Activated CD8-positive, alpha-beta memory T cell treated with anti-CD3 and anti-CD28 coated beads for 1 hour (primary cell): ENCODE measurements at places on chromosomes 13 and 19.

DNA sequence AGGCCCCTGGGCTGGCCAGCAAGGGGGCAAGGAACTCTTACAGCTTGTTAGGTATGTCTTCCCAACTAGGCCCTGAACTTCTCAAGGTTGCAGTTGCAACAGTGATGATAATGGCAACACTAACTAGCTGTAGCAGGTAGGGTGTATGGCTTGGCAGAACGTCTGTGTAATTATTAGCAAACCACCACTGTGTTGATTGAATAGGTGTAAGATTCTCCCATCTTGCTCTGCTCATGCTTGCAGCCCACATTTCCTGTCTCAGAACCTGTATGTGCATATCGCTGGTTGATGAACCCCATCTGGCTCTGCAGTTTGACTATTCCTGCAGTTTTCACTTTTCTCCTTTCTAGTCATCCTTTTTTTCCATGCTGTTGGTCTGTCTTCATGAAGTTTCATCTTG lies 178.8 kb downstream of the KATNAL1 start:
- DNase-seq, result no peak

- DNase-seq, result no peak
These were observed 71.6 kb downstream of the SHISA2 start for GRCh38 chr13:25980255-25980654.

- DNase-seq, result no peak
These were observed 230.7 kb upstream of the PRR20A start for GRCh38 chr13:56909896-56910600.

- DNase-seq, result peak; percentile 21
These were observed 6.5 kb upstream of the HSD17B14 start for GRCh38 chr19:48842789-48843162.

GRCh38 chr19:54659300-54659699 lies 3.5 kb upstream of the LILRB4 start:
- no peak for DNase-seq

DNA sequence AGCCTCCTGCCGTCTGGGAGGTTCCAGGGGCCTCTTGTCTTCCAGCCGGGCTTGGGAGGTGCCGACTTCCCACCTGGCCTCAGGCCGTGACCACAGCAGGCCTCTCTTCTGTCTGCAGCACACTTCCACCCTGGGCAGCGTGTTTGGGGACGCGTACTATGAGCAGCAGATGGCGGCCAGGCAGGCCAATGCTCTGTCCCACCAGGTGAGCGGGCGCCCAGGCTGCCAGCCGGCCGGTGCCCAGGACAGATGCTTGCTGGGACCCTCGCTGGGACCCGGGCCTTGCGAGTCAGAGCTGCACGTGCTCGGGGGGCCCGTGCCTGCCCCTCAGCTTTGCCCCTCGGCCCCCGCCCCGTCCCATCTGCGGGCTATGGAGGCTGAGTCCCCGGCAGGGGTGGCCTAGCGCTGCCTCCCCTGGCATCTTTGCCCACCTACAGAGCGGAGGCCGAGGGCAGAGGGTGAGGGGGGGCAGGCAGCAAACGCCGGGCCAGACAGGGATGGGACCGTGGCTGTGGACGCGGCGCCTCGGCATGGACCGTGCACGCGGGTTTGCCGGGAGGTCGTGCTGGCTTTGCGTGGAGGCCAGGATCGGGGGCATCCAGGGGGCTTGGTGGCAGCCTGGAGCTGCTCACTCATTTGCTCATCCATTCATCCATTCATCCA lies 16.2 kb downstream of the COMP start:
- no peak for DNase-seq

GRCh38 chr19:53388904-53389303 lies 6.0 kb upstream of the ZNF765 start:
- no peak for DNase-seq

DNA sequence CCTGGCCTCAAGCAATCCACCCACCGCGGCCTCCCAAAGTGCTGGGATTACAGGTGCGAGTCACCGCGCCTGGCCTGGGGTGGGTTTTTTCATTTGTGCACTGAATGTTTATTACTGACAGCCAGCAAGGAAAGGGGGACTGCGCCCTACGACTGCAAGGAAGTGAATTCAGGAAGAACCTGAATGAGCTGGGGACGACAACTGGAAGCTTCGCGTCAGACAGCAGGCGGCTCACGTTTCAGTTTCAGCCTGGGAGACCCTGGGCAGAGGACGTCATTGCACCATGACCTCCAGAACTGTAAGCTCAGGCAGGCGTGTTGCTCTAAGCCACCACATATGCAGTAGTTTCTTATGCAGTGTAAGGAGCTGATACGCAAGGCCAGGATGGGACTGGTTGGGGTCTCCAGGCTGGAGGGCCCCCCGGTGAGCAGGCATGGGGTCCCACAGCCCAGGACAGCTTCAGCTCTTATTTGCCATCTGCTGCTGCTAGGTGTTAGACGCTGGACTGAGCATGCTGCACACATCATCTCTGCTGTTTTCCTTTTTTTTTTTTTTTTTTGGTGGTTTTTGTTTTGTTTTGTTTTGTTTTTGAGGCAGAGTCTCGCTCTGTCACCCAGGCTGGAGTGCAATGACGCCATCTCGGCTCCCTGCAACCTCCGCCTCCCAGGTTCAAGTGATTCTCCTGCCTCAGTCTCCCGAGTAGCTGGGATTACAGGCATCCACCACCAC lies 66.6 kb downstream of the GADD45B start:
- no peak for DNase-seq

GRCh38 chr13:111493468-111493867 lies 173.0 kb downstream of the TEX29 start:
- DNase-seq, result no peak

DNA sequence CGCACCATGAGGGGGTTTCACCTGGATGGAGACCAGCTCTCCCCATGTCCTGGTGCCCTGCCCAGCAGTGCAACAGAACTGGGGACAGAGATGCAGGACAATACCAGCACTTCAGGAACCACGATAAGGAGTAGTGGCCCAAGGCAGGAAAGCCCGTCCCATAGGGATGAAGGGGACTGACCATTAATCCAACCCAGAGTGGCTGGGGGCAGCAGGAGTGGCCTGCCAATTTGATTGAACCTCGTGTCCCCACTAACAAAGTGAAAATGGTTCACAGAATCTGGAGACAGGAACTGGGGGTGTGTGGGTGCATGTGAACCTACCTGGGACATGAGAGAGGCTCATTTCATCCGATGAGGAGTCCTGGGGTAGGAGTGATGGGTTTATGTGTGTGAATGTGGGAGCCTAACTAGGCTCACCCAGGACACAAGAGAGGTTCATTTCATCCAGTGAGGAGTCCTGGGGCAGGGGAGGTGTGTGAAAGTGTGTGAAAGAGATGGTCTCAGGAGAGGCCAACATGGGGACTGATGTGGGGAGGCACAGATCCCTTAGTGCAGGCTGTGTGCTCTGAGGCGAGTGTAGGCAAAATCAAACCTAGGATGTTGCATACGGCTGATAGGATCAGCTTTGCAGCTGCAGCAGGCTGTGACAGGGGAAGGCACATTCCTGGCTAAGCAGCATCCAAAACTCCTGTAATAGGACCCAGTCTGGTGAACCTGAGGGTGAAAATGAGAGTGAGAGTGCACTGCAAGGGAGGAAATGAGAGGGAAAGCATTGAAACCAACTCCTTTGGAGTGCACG lies 98.2 kb downstream of the ZNF429 start:
- DNase-seq, result no peak

DNA sequence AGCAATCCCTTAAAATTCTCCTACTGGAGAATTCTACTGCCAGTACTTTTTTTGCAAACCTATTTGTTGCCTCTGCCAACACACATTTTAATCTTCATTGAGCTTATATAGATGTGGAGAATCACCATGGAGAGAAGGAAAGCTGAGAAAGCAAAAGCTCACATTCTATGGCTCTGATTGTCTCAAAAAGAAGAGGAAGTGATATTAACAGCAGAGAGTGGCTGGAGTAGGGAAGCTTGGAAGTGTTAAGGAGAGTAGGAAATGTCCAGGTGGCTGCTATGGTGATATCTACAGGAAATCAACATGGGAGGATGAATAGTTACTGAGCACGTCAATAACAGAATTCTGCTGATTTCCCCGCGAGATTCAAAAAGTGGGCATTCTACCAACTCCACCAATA lies 78.8 kb upstream of the TDRD3 start:
- DNase-seq, result no peak

DNA sequence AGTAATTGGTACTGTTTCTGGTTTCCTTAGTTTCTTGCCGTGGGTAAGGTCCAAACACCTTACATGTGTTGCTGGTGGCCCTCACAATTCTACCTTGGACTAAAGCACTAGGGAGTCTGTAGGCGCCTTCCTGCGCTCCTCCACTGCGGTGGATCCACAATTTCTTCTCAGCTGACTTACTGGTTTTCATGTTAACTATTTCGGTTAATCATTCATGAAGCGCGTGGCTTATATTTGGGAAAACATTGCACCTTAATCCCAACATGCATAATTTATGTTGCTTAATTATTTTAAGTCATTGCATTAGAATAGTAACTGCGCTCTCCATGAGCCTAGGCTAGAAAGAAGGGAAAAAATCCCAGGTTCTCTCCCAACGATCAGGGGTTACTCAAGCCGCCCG lies 37.7 kb downstream of the ARHGEF7 start:
- no peak for DNase-seq

DNA sequence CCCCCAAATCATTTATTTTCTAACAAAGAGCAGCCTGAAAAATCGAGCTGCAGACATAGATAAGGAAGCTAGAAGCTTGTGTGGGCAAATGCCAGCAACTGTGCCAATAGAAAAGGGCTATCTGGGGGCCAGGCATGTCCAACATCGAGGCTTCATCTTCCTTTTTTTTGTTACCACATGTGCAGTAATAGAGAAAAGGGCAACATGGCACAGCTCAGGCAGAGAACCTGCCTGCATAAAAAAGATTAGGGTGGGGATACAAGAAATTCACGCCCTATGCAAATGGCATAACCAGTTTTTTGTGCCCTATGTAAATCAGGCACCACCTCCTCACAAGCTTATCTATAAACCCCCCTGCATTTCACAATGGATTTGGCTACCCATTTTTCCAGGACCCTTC lies 60.4 kb upstream of the ABCC4 start:
- DNase-seq, result no peak

DNA sequence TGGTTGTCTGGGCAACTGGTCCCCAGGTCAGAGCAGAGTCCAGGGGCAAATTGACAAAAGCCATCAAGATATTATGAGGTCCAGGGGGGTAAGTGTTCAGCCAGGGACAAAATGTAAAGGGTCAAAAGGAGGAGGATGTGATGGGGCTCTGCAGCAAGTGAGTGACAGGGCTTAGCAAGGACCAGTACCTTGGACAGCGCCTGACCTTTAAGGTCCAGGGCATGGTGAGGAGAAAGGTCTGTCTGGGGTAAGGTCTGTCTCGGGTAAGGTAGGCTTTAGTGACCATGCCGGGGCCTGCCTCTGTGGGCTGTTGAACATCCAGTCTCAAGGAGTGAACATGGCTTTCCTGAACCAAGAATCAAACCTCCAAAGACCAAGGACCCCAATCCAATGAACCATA lies 6.3 kb upstream of the ZNF358 start:
- no peak for DNase-seq

GRCh38 chr13:51324714-51325420 lies 14.6 kb upstream of the SERPINE3 start:
- DNase-seq, result no peak

GRCh38 chr13:71851498-71852409 lies 15.2 kb downstream of the DACH1 start:
- DNase-seq, result no peak

- DNase-seq, result no peak
These were observed 192.3 kb downstream of the USP12 start for GRCh38 chr13:26979334-26979733.
